ENCODE measurements at places on chromosomes 2 and 18.

GRCh38 chr2:128778843-128779242 lies 460.2 kb upstream of the HS6ST1 start:
- DNase-seq = no peak

GRCh38 chr2:10892796-10893350 lies 18.9 kb upstream of the KCNF1 start:
- DNase-seq = no peak

- no peak for DNase-seq
Observed at GRCh38 chr2:188695953-188696352, 278.2 kb upstream of the COL3A1 start.

DNA sequence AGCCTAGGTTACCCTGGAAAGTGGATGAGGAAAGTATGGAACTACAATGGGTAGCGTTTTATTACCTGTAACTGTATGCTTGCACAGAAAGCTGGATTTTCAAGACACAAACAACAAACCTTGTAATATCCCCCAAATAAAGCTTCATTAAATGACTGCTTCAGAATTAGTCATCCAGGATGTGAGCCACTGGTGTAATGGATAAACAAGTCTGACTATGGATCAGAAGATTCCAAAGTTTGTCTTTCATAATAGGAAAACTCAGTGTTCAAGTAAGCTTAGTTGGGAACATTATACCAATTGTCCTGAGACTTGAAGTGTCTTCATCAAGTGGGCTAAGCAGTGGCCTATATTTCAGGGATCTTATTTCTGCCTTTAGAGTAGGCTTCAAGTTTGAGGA lies 518.8 kb downstream of the LRP1B start:
- no peak for DNase-seq

- DNase-seq = no peak
Observed at GRCh38 chr2:47133046-47133445, 22.1 kb downstream of the STPG4 start.

- no peak for DNase-seq
Observed at GRCh38 chr2:155825876-155826275, 506.6 kb downstream of the NR4A2 start.

DNA sequence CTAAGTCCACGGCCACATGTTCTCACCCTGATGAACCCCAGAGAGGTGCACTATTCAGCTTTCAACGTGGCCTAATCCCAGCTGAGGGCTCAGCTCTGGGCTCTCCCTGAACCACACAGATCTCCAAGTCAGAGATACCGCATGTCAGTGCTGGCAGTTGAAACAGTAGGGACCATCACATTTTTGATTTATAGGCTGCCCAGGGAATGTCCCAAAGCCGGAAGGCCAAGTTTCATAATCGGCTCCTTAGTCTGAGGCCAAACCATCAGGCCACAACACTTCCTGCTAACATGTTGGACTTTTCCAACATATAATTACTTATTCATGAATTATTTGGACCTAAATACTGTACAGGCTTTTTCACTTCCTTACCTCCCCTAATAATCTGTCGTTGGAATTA lies 91.9 kb upstream of the KLHL29 start:
- DNase-seq = no peak

GRCh38 chr18:13271302-13271911 lies 52.8 kb downstream of the LDLRAD4 start:
- DNase-seq = no peak

- DNase-seq = no peak
Observed at GRCh38 chr2:98334439-98335078, 11.7 kb upstream of the CNGA3 start.

- DNase-seq = peak; percentile 5
Observed at GRCh38 chr18:47150824-47151366, 595 bp upstream of the HDHD2 start.

- no peak for DNase-seq
Observed at GRCh38 chr2:138327967-138328366, 173.6 kb upstream of the SPOPL start.

DNA sequence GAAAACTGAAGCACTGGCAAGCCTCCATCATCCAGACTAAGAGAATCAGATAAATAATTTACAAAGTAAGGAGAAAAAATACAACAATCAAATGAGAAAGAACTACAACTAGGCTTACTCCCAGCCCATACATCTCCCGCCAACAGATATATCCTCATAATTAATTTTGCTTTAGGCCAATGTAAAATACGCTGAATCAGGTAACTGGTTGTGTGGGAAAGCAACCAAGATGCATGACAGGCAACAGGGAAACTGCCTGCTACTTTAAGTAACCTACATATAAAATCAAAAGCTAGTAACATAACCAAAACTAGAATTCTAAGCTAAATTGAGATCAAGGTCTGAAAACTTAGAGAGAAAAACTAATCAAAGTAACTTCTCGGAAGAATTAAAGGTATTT lies 21.5 kb downstream of the PRPF40A start:
- no peak for DNase-seq

- no peak for DNase-seq
Observed at GRCh38 chr2:11144077-11144737, 11.1 kb upstream of the SLC66A3 start.

- no peak for DNase-seq
Observed at GRCh38 chr18:3115447-3116030, 102.6 kb upstream of the LPIN2 start.

- DNase-seq = no peak
Observed at GRCh38 chr2:175743011-175743410, 259.1 kb downstream of the LNPK start.

- DNase-seq = no peak
Observed at GRCh38 chr2:100222844-100223243, 80.5 kb upstream of the AFF3 start.

DNA sequence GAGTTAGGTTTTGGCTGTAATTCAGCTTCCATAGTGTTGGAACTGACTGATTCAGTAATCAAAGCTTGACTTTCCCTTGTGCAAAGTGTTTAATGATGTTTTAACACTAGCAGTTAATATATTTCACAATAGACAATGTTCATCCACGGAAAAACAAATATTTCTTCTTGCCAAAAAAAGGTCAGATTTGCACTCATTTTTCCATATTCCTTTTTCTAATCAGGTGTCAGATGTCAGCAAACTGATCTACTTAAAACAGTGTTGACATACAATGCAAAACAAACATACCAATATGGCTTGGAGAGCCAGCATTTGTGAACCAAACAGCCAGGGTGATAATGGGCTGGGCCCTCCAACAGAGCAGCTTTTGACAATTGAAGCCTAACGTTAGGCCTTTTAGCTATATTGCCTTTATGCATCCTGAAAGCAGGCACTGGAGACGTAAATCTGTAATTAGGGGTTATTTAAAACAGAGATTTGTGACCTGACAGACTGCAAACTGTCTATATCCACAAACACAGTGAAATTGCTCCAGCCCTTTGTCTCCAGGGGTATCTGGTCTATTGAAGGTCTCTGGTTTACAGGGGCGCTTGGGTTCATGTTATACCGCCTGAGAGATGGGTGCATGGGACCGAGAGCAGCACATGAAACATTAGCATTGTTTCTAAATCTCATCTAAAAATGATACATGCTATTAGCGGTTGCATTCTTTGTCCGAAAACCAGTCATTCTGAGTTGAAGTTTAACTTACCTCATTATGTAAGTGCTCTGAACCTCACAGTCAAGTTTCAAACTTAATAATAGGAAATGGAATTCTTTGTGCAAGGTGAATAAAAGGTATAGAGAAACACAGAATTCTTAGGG lies 7.1 kb upstream of the CDCA7 start:
- DNase-seq = no peak

GRCh38 chr2:222381566-222381965 lies 42.8 kb upstream of the SGPP2 start:
- DNase-seq = no peak

- DNase-seq = no peak
Observed at GRCh38 chr18:79797518-79798345, at the start of gene KCNG2. KCNG2 (plus strand) TSS chr18:79797938; CDS start chr18:79863668, 65,730 bp downstream.

- DNase-seq = no peak
Observed at GRCh38 chr2:53793821-53794220, 7.0 kb downstream of the ERLEC1 start.

GRCh38 chr18:65592435-65592834 lies 158.4 kb upstream of the CDH7 start:
- DNase-seq = no peak

DNA sequence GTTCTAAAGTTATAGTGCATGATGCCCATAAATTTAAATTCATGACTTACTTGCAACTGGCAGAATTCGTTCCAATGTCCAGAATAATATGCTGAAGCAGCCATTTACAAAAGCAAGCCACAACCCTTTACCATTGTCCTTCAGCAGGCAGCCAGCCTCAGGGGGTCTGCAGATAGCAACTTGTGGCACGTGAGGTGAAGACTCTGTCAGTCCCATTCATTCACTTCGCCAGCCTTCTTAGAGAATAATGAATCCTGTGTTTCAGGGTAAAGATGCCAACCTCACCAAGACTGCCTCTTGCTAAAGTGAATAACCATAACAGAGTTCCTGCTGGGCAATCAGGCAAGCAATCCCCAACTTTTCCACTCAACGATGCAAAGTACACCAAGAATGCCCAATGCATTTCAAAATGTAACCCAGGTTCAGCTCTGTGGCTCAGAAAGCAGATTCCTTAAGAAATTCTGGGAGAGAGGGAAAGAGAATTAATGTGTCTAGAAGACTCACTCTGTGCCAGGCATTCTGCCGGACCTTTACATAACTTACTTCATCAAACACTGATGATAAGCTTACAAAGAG lies 315.4 kb downstream of the NCKAP5 start:
- DNase-seq = no peak

GRCh38 chr18:36469461-36469860 lies 171.9 kb downstream of the FHOD3 start:
- no peak for DNase-seq

DNA sequence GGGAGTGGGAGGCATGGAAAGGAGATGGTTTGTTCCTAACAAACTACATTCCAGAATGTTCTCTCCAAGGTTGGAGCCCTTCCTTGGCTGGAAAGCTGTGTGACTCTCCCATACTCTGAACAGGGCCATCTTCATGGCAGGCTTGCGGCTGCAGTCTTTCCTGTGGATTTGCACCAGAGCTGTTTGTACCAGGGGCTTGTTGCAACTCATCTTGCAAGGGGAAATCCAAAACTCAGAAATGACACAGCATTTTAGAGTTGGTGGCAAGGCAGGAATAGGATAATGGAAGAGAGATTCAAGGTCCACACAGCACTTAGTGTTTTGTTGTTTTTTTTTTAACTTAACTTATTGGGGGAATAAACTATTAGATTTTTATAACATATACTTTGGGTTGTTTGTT lies 73.7 kb upstream of the ZNF516 start:
- DNase-seq = no peak

- DNase-seq = no peak
Observed at GRCh38 chr2:46643493-46643892, 164.1 kb downstream of the TMEM247 start.
